Skeletal muscle tissue (tissue), 5 donors: ENCODE measurements at places on chromosomes 16 and 17. TPM values are rescaled to one million over a fixed set of nuclear protein-coding genes. Genes with fewer than 3 reads are reported as not detected.

ABHD15 gene
- 5.2 TPM for total RNA-seq

MT1A gene
- not detected for total RNA-seq

ATXN1L gene
- total RNA-seq, result 12.0 TPM

MYH11 gene
- 23.0 TPM for total RNA-seq

VAT1L gene
- 5.2 TPM for total RNA-seq

KLHL11 gene
- 19.3 TPM for total RNA-seq

HID1 gene
- total RNA-seq, result 3.7 TPM

KLHL10 gene
- total RNA-seq, result not detected

SLFN11 gene
- total RNA-seq, result 16.7 TPM

SNX20 gene
- total RNA-seq, result 1.0 TPM

PRPSAP2 gene
- 40.7 TPM for total RNA-seq

EFCAB5 gene
- 2.6 TPM for total RNA-seq

GPR179 gene
- not detected for total RNA-seq

KIAA0753 gene
- total RNA-seq, result 11.5 TPM

AATK gene
- total RNA-seq, result 10.4 TPM

UMOD gene
- not detected for total RNA-seq

WNT9B gene
- total RNA-seq, result not detected

AANAT gene
- not detected for total RNA-seq

ZNF598 gene
- 4.7 TPM for total RNA-seq

STAT5A gene
- total RNA-seq, result 18.3 TPM

CEP112 gene
- 16.2 TPM for total RNA-seq

PPL gene
- total RNA-seq, result 1.6 TPM

ZG16 gene
- not detected for total RNA-seq

TBC1D3E gene
- not detected for total RNA-seq

FAAP100 gene
- total RNA-seq, result 7.8 TPM

NOL11 gene
- total RNA-seq, result 57.9 TPM

ATXN2L gene
- 9.9 TPM for total RNA-seq

CD300LG gene
- total RNA-seq, result 1.6 TPM

CDH1 gene
- 3.7 TPM for total RNA-seq

TM4SF5 gene
- total RNA-seq, result not detected

RPH3AL gene
- 1.6 TPM for total RNA-seq

TBC1D28 gene
- total RNA-seq, result not detected

ZNF821 gene
- 5.7 TPM for total RNA-seq

CBFA2T3 gene
- total RNA-seq, result 2.1 TPM

KRTAP16-1 gene
- total RNA-seq, result not detected

UTS2R gene
- total RNA-seq, result 1.6 TPM

ADORA2B gene
- total RNA-seq, result 3.1 TPM

GRAP gene
- 6.3 TPM for total RNA-seq

DNAH9 gene
- total RNA-seq, result 1.0 TPM

ADAM11 gene
- total RNA-seq, result 0.52 TPM

TBX4 gene
- 8.4 TPM for total RNA-seq

PDIA2 gene
- under 0.01 TPM for total RNA-seq

SCN4A gene
- 32.9 TPM for total RNA-seq
